ENCODE measurements at places on chromosomes 11 and 22. TPM values are rescaled to one million over a fixed set of nuclear protein-coding genes. Genes with fewer than 3 reads are reported as not detected.

DNA sequence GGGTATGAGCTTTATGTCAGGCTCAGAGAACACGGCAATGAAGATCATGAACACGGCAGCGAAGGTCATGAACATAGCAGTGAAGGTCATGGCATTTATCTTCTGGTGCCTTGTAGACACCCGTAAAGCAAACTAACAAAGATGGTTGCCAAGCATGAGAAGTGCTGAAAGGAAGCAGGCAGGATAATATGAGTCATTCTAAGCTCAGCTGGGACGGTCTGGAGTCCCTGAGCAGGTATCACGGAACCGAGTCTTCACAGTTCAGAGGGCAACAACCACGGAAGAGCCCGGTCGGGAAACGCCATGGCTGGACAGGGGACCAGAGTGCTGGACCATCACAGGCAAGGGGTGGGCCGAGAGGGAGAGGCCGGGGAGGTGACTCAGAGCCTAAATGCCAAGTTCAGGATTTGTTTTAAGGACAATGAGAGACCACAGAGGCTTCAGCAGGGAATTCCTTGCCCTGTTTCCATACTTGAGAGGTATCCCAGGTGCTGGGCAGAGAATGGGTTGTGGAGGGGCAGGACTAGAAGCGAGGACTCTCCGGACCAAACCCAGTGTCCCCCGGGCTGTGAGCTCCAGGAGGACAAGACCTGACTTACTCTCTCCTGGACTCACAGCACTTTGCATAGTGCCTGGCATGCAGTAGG, 13.1 kb upstream of the MS4A10 start:
- peaks cover 11% of the 10 kb centered on the region for H3K4me1 ChIP-seq
- no peaks in the 10 kb centered on the region for H3K36me3 ChIP-seq
- H3K27ac ChIP-seq: no peak overlapping the region
- no peak for DNase-seq
- H3K27me3 ChIP-seq: peaks cover 14% of the 10 kb centered on the region

DNA sequence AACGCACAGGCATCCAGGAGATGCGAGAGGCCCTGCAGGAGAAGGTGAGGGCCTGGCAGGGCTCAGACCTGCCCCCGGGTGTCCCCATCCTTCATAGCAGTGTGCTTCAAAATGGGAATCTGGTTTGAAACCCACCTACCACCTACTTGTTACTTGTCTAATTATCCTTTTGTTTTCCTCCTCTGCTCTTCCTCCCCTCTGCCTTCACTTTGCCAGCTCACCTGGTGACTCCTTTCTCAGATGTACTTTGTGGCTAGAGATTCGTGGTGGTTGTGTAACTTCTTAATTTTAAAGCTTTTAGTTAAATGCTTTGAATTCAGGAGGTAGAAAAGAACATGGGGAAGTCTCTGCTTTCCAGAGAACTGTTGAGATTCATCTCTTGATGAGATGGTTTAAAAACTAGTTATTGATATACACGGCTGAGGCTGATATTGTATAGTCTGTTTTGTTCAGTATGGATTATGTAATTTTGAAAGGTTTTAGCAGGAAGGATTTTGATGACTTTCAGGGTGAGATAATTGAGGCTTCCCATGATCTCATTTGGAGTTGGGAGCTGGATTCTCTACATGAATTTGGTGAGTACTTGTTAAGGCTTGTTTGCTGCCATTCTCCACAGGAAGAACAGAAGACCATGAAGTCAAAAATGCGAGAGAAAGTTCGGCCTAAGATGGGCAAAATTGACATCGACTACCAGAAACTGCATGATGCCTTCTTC, 8.0 kb downstream of the SF3B2 start:
- H3K27me3 ChIP-seq: no peaks in the 10 kb centered on the region
- peaks cover 72% of the 10 kb centered on the region for H3K36me3 ChIP-seq
- H3K4me3 ChIP-seq: no peak overlapping the region
- no peaks in the 10 kb centered on the region for H3K4me1 ChIP-seq
- no peak for DNase-seq

GRCh38 chr11:124841840-124842239, 23.4 kb upstream of the ROBO3 start:
- no peak for DNase-seq
- no peak overlapping the region for H3K4me3 ChIP-seq
- H3K4me1 ChIP-seq: peaks cover 15% of the 10 kb centered on the region
- no peaks in the 10 kb centered on the region for H3K36me3 ChIP-seq
- peaks cover 84% of the 10 kb centered on the region for H3K27me3 ChIP-seq
- no peak overlapping the region for H3K27ac ChIP-seq

DNA sequence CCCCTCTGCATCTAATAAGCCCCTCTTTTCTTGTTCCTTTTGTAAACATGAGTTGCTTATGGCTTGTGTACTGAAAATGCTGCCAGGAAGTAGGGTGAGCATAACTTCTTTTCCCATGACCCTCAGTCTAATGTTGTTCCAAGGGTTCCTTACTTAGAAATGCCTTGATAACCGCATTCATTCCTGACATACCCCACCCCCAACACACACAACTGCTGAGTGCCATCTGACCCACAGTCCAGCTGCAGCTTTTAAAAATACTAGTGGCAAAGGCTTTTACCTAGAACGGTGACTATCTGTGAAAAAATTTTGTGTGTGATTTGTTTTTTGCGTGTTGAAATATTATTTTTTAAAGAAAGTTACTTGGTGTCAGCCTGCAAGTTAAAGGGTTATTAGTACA, 52.6 kb downstream of the ARHGAP42 start:
- no peaks in the 10 kb centered on the region for H3K27me3 ChIP-seq
- no peak for DNase-seq
- H3K36me3 ChIP-seq: peaks cover 3% of the 10 kb centered on the region
- peak overlapping the region; percentile 21 for H3K4me3 ChIP-seq

GRCh38 chr22:46237453-46238124, 12.5 kb downstream of the CDPF1 start:
- H3K36me3 ChIP-seq: peaks cover 28% of the 10 kb centered on the region
- H3K27ac ChIP-seq: peak overlapping the region; percentile 23
- no peak overlapping the region for H3K4me3 ChIP-seq
- H3K4me1 ChIP-seq: peaks cover 15% of the 10 kb centered on the region

DNA sequence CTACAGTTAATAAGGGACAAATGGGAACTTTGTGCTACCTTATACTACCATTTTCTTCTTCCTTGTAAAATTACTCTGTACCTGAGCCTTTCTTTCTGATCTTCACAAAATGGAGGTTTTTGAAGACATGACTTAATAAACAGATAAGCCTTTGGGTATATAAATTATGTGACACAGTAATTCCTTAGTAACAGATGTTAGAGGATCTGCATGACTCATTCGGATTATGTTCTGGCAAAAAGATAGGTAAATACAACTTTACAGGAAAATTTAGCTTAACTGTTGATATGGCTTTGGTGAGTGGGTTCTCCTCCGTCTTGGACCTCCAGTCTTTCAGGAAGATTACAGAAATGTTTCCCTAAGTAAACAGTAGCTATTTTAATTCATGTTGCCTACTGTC, 61.8 kb downstream of the BID start:
- H3K36me3 ChIP-seq: peaks cover 14% of the 10 kb centered on the region
- H3K27ac ChIP-seq: peak overlapping the region; percentile 35
- peaks cover 58% of the 10 kb centered on the region for H3K4me1 ChIP-seq
- DNase-seq: no peak
- no peak overlapping the region for H3K4me3 ChIP-seq

DNA sequence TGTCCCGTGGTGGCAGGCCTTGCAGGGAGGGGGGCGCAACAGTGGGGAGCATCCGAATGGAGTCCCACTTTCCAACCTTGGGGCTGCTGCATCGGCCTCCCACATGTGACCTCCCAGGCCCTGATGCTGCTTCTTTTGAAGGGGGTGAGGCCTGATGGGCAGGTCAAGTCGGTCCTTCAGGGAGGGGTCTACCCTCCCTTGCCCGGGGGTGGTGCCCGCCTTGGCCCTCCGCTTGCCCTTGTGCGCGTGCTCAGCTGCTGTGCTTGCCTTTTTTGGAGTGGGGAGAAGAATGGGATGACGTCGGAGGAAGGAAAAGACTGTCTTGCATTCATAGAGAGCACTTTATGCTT, 66.9 kb downstream of the PRDM11 start:
- H3K27me3 ChIP-seq: no peaks in the 10 kb centered on the region
- H3K27ac ChIP-seq: no peak overlapping the region
- H3K36me3 ChIP-seq: peaks cover 15% of the 10 kb centered on the region
- no peak overlapping the region for H3K4me3 ChIP-seq

DNA sequence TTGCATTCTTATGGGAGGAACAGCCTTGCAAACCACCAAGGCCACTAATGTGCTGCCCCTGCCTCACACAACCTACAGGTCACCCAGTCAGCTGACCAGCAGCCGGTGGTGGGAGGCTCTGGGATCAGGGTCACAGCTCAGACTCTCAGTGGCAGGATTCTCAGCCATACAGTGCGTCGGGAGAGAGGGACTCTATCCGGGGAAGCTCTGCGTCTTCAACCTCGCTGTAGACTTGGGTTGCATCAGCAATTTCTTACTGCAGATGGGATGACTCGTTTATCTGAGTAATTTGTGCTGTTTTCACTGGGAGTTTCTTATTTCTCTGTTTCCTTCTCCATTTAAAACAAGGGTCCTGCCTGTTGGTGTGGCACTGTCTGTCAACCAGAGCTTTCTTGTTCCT, 257.7 kb downstream of the TBC1D22A start:
- no peak for DNase-seq
- no peaks in the 10 kb centered on the region for H3K27me3 ChIP-seq
- no peaks in the 10 kb centered on the region for H3K4me1 ChIP-seq
- no peak overlapping the region for H3K27ac ChIP-seq
- no peak overlapping the region for H3K4me3 ChIP-seq

DNA sequence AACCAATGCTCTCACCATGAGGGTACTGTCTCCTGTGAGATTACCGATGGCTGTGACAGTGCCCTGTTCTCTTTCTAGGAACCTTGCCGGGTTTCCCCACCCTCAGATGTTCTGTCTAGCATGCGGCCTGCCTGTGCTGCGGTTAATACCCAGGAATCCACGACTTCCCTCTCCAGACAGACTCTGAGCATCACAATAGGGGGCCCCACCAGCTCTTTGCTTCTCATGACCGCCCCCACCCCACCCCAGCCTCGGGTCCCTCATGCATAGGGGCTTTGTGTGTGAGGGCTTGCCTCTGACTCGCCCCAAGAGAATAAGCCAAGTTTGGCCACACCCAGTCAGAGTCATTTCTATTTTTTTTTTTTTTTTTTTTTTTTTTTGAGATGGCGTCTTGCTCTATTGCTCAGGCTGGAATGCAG, 10.3 kb downstream of the PARVG start:
- H3K27ac ChIP-seq: no peak overlapping the region
- H3K36me3 ChIP-seq: no peaks in the 10 kb centered on the region
- H3K4me1 ChIP-seq: no peaks in the 10 kb centered on the region
- H3K27me3 ChIP-seq: peaks cover 17% of the 10 kb centered on the region
- DNase-seq: no peak
- no peak overlapping the region for H3K4me3 ChIP-seq

DNA sequence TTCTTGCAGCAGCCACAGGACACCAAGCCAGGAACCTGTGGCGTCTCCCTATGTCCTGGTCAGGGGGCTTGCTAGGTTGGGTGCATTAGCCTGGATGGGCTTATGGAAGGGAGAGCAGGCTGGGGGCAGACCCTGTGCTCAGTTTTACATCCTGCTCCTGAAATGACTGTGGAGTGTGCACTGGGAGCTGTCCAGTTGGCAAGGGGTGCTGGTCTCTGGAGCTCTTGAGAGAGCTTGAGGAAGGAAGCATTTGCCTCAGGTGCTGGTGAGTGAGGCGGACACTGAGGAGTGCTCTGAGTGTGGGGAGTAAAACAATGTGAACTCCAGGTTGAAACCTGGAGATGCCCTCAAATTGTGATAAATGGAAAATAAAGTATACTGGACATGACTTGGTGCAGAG, 3.4 kb downstream of the SCGB1D4 start:
- no peaks in the 10 kb centered on the region for H3K4me1 ChIP-seq
- DNase-seq: no peak
- no peak overlapping the region for H3K4me3 ChIP-seq
- H3K27me3 ChIP-seq: peaks cover 8% of the 10 kb centered on the region
- no peaks in the 10 kb centered on the region for H3K36me3 ChIP-seq

DNA sequence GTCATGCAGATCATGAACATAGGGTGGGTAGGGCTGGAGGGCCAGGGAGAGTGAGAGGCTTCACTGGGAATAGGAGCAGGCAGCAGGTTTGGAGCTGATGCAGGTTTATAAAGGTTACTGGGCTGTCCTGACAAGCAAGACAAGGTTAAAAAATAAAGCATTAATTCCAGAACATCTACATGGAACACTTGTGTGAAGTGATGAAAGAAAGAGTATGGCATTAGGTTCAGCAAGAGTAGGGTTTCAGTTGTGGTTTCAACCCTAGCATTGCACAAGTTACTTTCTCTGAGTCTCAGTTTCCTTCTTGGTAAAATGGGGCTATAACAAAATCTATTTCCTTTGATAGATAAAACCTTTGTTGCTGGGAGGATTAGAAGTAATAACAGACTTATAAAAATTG, 114.6 kb upstream of the SESN3 start:
- peaks cover 8% of the 10 kb centered on the region for H3K36me3 ChIP-seq
- peaks cover 11% of the 10 kb centered on the region for H3K4me1 ChIP-seq
- H3K27me3 ChIP-seq: no peaks in the 10 kb centered on the region
- no peak overlapping the region for H3K4me3 ChIP-seq
- no peak for DNase-seq

DNA sequence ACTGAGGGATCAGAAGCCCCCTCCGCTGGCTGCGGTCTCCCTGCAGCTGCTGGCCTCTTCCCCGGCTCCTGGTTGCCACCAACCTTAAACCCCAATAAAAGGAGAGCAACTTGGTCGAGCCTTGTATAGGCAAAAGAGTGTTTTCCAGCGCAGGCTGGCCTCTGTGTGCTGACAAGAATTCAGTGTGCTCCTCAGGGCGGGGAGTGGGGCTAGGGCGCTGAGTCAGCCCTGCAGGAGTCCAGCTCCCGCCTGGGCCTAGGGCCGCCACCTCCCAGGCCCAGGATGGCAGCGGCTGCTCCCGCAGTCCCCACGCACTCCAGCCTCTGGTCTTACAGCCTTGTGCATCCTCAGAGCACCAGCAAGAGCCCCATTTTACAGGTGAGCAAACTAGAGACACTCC, at the start of gene SHISAL1:
Gene SHISAL1 (minus strand): TSS at position 186 of the 400 bp plus-strand sequence. CDS start 12,006 bp downstream, outside the sequence.
- peak within 1 kb of the TSS; percentile 85 for H3K27ac ChIP-seq
- no peak for DNase-seq
- no peaks in the 10 kb centered on the region for H3K27me3 ChIP-seq
- H3K4me1 ChIP-seq: peaks cover 50% of the 10 kb centered on the region
- no peak within 1 kb of the TSS for H3K4me3 ChIP-seq
- no peaks in the 10 kb centered on the region for H3K36me3 ChIP-seq

Gene FLRT1
- total RNA-seq: 0.54 TPM

Gene HIC2
- total RNA-seq: 5.7 TPM

Gene CBLIF
- not detected for total RNA-seq

Gene TMEM121B
- 0.48 TPM for total RNA-seq

Gene SESN3
- 84.8 TPM for total RNA-seq

Gene PHETA2
- not detected for total RNA-seq

Gene TBX1
- 22.5 TPM for total RNA-seq

Gene TMEM109
- 144 TPM for total RNA-seq
